ENCODE measurements at places on chromosomes 11 and 22. TPM values are rescaled to one million over a fixed set of nuclear protein-coding genes. Genes with fewer than 3 reads are reported as not detected.

- no peak for DNase-seq
Measured at GRCh38 chr11:84720706-84721402, 906.3 kb downstream of the DLG2 start.

Gene RAB3IL1
- total RNA-seq = 12.1 TPM

DNA sequence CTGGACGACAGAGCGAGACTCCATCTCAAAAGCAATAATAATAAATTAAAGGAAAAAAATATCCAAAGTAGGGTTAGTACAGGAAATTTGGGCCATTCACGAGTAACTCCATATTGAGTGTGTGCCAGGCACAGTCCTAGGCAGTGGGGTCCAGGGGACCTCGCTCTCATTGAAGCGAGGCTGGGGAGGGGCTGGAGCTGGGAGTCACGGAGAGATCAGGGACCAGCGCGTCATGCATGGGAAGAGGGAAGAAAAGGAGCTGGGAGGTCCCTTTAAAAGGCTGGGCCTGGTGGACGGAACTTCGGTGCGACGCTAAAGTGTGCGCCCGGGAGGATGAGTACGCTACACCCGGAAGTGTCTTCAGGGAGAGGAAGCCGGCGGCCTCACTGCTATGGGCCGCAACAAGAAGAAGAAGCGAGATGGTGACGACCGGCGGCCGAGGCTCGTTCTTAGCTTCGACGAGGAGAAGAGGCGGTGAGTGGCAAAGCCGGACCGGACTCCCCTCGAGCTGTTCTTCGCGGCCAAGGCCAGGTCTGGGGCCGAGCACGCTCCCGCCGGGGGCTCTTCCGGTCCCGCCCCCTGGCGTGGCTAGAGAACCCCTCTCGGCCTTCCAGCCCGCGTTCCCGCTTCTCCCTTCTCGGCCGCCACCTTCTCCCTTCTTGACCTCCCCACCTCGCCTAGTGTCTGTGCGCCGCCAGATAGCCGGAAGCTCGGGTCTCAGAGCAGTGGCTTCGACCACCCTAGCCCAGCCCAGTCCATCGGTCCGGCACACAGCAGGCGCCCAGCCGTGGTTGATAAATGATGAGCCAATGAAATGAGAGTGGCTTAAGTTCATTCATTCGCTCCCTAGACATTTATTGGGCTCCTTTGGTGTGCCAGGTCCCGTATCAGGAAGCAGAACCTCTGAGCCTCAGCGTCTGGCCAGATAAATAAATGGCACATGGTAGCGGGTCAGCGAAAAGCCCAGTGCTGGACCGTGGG lies at the start of gene NOL12:
Gene NOL12 (plus strand): TSS at position 342 of the 981 bp plus-strand sequence. CDS start 50 bp downstream, at position 392.
- DNase-seq = peak; percentile 84

DNA sequence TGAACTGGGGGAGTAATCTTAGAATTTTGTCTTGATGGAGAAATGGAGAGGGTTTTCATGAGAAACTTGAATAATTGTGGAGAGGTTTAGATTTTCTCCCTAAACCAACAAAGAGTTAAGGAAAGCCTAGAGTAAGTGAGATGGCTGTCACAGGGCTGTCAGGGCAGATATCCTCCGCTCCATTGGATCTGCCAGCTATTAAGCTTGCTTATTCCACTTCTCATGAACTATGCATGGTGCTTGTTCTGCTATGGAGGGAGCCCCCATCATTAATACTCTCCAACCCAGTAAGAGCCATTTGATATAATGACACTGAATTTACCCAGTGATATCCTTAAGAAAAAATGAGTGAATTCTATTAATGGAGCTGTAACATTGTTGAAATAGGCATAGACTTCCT lies 342.8 kb upstream of the MTNR1B start:
- DNase-seq = no peak

Gene CECR2
- 0.89 TPM for total RNA-seq

DNA sequence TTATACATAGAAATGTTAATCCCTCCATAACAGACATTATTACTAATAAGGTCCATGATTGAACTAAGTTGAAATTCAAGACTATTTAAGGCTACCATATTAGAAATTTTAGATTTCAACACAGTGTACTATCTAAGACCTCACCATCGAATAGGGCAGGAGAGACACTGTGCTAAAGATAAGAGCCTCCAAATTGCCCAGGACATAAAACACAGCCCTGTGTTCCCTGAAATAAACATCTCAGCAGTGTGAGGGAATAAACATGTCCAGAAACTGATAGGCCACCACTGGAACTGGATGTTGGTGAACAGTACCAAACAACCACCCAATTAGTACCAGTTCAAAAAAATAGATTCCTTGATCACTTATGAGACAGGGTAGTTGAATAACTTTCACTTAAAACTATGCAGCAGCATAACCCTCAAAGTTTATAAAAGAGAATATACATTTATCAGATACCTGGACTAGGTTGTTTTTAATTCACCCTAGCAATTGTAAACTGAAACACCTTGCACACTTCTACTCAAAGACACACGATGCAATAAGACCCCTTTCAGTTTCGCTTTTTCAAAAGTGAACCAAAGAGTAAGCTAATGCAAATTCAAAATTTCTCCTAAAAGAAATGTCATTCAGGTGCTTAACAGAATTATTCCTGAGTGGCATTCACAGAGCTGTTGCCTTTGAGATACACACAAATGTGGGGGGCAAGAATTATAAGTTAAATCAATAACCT lies 34.3 kb downstream of the USP28 start:
- DNase-seq = no peak

Gene RAB36
- total RNA-seq = 22.3 TPM

DNA sequence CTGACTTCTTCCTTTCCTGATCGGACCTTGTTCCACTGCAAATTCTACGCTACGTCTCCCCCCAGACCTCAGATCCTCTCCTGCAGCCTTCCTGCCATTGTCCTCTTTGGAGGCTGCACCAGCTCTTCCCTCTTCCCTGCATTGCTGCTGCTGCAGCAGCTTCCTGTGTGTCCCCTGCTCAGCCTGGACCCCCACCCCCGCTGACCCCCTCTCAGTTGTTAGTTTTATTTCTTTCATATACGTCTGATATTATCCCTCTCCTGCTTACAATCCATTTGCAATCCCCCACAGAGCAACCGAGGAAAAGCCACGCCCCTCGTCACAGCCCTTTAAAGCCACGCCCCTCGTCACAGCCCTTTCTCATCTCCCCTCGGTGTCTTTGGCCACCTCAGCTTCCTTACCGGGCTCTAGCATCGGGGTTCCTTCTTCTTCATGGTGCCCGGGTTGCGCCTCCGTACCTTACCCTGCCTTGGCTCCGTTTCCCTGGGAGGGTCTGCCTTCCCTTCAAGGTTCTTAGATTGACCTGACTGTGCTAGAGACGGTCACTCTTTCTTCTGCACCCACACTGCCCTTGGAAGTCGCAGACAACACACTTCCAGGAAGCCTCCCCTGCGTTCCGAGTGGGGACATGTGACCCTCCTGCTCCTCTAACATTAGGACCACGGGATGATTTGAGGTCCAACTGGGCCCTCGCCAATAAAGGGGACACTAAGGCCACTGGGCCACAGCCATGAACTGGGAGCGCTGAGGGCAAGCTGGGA lies 4.8 kb downstream of the MRGPRG start:
- DNase-seq = no peak

DNA sequence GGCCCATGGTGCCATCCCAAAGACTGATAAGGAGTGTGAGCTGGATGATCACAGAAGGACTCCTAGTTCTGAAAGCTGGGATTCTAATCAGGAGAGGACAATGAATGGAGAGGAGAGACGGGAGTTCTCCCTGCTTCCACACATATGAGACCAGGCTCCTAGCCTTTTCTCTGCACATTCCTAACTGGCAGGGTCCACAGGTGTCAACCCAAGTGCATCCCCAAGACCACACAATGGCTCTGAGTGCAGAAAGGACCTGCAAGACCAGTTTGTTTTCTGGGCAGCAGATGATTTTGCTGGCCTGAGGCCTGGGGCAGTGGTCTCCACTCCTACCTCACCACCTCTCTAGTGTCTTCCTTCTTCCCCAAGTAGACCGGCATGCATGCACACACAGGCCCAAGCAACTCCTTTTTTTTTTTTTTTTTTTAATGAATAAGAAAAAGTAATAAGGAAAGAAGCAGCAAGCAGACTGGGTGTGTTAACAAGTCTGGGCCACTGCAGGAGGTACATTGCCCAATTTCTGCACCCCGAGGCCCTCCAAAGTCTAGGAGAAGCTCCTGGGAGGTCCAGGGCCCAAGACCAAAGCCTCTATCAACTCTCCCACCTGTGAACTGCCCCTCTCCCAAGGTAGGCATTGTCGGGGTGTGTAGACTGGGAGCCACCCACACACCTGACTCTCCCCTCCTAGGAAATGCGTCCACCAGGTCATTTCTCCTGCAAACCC lies 1.2 kb upstream of the TSKU start:
- DNase-seq = no peak

GRCh38 chr11:35141571-35141971 lies 2.6 kb downstream of the CD44 start:
- DNase-seq = no peak

- no peak for DNase-seq
Measured at GRCh38 chr11:128786507-128786906, 80.6 kb downstream of the KCNJ1 start.

DNA sequence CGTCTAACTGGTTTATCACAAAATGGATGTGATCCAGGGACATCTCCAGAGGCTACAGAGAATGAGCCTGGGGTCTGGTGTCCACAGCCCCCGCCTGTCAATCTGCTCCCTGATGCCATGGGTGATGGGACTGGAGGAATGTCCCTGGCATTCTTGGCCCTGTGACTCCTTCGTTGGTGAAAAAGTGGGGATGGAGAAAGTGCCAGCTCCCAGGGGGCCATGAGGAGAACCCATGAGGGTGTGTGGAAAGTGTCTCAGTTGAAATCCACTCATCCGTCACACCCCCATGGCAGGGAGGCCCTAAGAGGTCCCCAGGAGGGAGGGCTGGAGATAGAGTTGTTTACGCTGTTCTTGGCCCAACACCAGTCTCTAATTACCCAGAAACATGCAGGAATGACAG lies 322.0 kb downstream of the CTTN start:
- no peak for DNase-seq

Gene ENTHD1
- total RNA-seq = 0.09 TPM

DNA sequence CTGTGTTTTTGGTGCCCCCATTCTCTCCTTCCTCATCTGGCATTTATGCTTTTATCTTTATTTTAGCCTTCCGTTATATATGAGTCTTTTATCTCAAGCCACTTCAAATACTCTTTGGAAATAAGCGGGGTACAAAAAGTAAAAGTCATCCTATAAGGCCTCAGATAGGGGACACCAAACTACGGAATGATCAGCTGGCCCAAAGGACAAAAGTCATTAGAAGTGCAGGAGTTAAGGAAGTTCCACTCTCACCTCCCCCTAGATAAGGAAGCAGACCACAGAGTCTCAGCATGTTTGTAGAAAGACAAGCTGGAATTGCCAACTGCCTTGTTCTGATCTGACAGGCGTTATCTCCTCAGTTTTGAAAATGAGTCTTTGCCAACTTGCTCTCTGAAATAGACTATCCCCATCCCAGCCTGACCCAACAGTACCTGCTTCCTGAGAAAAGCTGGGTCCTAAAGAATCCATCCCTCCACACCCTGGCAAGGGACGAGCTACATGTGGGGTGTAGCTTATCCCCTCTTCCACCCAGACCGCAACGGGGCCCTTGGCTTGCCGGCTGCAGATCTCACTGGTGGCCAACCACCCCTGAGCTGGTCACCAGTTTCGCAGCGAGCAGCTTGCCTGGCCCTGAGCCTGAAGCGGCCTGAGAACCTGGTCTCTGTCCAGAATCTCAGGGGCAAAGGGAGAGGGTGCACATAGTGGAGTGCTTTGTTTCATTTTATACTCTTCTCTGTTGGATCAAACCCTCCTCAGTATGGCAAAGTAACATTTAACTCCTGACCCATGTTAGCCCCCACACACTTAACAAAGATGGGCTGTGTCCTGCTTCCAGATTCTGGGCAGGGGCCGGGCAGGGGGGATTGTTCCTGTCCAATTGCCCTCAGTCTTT lies 13.8 kb downstream of the FADS2 start:
- DNase-seq = no peak

Gene MRGPRE
- total RNA-seq = 0.29 TPM

All from mucosa of gallbladder (tissue), 1 donor.